Neuronal stem cell (in vitro differentiated cells): ENCODE measurements at places on chromosomes 1 and 21.
A peak's percentile ranks its signal among the peaks of the same experiment; 100 is the strongest.

- no peak for DNase-seq
Measured at GRCh38 chr1:228783418-228784040, 48.2 kb downstream of the RHOU start.

DNA sequence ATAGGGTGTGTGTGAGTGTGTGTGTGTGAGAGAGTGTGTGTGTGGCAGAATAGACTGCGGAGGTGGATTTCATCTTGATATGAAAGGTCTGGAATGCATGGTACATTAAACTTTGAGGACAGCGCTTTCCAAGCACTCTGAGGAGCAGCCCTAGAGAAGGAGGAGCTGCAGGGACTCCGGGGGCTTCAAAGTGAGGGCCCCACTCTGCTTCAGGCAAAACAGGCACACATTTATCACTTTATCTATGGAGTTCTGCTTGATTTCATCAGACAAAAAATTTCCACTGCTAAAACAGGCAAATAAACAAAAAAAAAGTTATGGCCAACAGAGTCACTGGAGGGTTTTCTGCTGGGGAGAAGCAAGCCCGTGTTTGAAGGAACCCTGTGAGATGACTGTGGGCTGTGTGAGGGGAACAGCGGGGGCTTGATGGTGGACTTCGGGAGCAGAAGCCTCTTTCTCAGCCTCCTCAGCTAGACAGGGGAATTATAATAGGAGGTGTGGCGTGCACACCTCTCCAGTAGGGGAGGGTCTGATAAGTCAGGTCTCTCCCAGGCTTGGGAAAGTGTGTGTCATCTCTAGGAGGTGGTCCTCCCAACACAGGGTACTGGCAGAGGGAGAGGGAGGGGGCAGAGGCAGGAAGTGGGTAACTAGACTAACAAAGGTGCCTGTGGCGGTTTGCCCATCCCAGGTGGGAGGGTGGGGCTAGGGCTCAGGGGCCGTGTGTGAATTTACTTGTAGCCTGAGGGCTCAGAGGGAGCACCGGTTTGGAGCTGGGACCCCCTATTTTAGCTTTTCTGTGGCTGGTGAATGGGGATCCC, 18.3 kb upstream of the HDAC1 start:
- DNase-seq, result no peak

GRCh38 chr1:185674201-185674600, 60.0 kb upstream of the HMCN1 start:
- DNase-seq, result no peak

DNA sequence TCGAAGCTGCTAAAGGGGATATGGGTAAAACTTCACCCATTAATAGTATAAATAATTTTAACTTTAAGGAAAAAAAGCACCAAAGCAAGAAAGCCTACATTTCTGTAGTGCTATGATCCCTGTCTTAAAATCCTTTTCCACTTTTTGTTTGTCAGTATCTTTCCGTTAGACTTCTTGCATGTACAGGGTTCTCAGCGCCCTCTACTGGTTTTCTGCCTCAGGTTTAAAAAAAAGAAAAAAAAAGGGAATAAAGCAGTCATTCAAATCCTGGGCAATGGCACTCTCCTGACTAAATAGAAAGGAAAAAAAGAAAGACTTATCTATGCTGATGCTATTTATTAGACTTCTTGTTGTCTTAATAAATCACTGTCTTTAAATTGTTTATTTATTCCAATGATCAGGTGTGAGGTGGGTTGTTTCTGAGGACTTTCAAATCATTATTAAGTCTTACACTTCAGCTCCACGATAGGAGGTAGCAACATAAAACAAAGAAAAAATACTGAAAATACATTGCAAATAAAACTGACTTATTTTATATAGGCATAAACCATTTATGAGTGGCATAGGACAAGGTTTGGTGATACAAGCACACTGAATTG, 475.4 kb upstream of the NR5A2 start:
- peak; percentile 48 for DNase-seq

GRCh38 chr1:169133801-169134502, 27.5 kb downstream of the ATP1B1 start:
- DNase-seq, result no peak

GRCh38 chr1:25128121-25128621, 104.1 kb downstream of the SYF2 start:
- DNase-seq, result no peak

DNA sequence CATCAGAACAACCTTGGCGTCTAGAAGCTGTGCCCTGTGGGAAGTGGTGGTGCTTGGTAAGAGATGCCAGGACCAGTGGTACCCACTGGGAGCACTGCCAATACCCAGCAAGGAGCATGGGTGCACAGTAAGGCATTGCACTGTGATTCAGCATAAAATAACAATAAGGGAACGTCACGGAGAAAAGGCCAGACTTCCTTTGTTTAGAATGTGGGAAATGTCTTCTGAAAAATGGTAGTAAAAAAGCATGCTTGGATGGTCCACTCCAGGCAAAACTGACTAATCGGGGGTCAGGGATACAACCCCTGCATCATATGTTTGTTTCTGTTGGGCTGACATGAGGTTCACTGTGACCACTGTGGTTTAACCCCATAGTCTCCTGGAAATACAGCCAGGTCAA, 14.7 kb downstream of the METTL18 start:
- DNase-seq, result no peak

DNA sequence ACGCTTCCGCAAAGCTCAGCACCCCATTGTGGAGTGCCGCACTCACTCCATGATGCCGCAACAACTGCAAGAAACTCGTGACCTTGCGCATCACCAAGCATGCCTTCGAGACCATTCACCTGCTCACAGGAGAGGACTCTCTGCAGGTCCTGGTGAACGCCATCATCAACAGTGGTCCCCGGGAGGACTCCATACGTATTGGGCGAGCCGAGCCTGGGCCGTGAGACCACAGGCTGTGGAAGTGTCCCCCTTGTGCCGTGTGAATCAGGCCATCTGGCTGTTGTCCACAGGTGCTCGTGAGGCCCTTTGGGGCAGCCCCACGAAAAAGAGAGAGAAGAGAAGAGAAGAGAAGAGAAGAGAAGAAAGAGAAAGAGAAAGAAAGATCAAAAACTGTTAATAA, 23.2 kb downstream of the SPATA45 start:
- DNase-seq, result no peak

DNA sequence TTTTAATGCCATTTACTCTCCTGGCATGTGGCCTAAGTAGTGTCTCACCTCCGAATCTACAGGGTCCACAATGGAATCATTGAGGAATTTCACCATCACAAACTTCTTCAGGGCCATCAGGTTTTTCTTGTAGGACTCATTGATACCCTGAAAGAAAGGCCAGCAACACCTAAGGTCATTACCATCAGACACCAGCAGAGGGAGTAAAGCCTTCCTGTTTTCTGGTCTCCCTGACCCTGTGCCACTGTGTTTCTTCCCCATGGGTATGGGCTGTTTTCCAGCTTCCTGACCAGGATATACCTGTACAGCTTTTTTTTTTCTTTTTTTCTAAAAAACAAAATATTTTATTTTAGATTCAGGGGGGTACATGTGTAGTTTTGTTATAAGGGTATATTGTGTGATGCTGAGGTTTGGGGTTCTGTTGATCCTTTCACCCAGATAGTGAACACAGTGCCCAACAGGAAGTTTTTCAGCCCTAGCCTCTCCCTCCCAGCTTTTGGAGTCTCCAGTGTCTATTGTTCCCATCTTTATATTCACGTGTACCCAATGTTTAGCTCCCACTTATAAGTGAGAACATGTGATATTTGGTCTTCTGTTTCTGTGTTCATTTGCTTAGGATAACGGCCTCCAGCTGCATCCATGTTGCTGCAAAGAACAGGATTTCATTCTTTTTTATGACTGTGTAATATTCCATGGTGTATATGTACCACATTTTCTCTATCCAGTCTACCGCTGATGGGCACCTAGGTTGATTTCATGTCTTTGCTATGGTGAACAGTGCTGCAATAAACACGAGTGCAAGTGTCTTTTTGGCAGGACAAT, 18.3 kb downstream of the PPT1 start:
- peak; percentile 58 for DNase-seq

DNA sequence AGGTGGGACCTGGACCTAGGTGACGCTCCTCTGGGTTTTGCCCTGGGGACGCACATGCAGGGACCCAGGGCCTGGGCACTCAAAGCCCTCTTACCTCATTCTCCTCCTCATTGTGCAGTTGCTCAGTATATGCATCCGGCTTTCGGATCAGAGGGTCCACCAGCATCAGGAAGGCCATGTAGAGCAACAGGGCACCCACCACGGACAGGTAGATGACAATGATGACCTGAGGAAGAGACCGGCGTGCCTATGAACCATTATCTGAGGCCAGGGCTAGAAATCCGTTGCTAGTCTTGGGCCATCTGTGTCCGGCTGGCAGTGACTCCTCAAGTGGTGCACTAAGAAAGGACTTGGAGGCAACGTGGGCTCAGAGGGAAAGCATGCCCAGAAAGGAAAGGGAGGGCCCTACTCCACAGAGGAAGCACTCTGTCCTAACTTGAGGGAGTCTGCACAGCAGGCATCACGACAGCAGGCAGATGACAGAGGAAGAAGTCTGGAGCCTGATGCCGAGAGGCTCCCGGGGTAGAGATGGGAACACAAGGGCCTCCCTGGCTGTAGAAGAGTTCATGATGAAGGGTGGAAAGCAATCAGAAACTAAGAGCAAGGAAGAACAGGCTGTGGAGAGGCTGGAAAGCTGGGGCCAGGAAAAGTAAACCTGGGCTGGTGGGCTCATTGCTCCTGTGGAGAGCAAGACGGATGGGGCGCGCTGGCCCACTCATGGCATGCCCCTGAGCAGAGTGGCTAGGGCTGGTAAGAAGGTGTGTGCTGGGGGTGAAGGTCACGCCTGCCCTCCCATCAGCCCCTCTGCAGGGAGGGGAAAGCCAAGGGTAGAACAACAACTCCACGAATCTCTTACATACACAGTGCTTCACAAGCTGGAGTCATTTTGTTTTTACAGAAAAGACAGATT, 10.3 kb downstream of the TMEM9 start:
- DNase-seq, result no peak

DNA sequence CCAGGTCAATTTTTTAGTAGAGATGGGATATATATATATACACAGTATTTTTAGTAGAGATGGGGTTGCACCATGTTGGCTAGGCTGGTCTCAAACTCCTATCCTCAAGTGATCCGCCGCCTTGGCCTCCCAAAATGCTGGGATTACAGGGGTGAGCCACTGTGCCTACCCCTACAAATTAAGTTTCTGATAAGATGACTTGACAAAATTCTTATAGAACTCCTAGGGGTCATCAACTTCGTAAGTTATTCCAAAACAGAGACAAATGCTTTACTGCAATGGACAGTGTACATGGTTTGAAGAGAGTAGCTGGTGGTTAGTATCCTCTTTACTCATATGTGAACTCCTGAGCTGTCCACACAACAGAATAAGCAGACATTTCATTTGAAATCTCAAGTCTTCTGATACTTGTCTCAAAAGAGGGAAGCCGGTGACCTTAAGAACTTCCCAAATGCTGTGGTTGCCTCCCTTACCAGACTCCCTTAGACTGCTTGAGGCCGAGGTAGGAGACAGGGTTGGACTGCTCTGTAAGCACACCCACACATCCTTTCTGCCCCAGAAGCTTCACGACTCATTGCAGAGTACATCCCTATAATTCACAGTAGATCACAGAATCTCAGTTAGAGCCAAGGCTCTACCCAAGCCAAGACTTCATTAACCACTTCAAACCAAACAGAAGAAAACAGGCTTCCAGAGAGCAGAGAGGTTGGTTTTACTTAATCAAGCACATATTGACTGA, 244.1 kb upstream of the IRF2BP2 start:
- DNase-seq, result no peak

- no peak for DNase-seq
Measured at GRCh38 chr1:25695090-25695770, 78.6 kb downstream of the MAN1C1 start.

DNA sequence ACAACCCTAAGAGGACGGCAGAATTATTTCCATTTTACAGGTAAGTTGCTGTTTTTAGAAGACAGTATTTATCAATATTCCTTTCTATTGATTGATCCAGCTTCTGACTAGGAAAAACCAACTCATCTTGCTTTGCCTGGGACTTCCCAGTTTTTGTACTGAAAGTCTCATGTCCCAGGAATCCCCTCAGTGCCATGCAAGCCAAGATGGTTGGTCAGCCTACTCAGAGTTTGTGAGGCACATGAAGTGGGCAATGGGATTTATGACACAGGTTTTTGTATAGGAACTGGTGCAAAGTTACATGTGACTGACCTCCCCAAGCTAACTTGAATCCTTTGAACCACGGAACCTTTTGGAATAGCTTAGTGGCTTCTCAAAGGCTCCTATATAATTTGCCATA, 45.5 kb downstream of the GNG12 start:
- DNase-seq, result no peak

DNA sequence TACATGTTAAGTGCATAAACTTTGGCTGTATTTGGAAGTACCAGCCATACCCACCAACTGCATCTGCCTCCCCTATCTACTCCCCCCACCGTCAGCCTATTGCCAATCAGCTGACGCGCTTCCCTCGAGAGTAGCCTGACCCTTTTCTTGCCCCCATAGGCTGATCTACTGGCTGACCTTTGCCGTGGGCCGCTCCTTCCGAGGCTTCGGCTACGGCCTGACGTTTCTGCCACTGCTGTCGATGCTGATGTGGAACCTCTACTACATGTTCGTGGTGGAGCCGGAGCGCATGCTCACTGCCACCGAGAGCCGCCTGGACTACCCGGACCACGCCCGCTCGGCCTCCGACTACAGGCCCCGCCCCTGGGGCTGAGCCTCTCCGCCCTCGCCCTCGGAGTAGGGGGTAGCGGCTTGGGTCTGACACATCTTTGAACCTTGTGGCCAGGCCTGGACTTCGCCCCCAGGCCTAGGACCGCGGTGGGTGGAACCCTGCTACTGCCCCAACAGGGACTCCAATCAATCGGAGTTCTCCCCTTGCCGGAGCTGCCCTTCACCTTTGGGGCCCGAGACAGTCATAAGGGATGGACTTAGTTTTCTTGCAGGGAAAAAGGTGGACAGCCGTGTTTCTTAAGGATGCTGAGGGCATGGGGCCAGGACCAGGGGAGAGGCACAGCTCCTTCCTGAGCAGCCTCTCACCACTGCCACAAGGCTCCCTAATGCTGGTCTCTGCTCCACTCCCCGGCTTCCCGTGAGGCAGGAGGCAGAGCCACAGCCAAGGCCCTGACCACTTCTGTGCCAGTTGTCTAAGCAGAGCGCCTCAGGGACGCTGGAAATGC, 4.0 kb downstream of the GLMP start:
- DNase-seq, result peak; percentile 64

- no peak for DNase-seq
Measured at GRCh38 chr1:240395336-240395735, 216.6 kb downstream of the GREM2 start.

GRCh38 chr1:73009938-73010337, 727.6 kb upstream of the NEGR1 start:
- DNase-seq, result no peak

DNA sequence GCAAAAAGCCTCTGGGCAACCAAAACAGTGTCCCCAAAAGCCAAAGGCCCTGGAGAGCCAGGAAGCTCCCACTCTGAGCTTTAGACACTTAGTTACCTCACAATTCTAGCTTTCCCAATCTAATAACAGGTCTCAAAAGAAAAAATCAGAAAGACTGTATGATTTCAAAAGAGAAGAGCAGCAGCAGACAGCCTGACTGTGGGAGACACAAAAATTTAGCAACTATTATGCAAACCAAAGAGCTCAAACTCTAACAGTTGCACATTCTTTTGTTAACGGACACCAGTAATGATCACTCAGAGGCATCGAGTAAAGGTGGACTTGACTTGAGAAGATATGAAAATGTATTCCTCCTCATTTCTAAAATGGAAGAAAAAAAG, 160.1 kb downstream of the SLC45A1 start:
- DNase-seq, result no peak
